ENCODE measurements at places on chromosomes 4 and X. TPM values are rescaled to one million over a fixed set of nuclear protein-coding genes. Genes with fewer than 3 reads are reported as not detected.
A peak's percentile ranks its signal among the peaks of the same experiment; 100 is the strongest.

The CENPVL1 gene
- not detected for total RNA-seq

The GABRA4 gene
- total RNA-seq: 3.8 TPM

The DKK2 gene
- total RNA-seq: 1.9 TPM

The KLHL13 gene
- total RNA-seq: 6.0 TPM

The CT45A10 gene
- total RNA-seq: not detected

The SSX1 gene
- total RNA-seq: not detected

DNA sequence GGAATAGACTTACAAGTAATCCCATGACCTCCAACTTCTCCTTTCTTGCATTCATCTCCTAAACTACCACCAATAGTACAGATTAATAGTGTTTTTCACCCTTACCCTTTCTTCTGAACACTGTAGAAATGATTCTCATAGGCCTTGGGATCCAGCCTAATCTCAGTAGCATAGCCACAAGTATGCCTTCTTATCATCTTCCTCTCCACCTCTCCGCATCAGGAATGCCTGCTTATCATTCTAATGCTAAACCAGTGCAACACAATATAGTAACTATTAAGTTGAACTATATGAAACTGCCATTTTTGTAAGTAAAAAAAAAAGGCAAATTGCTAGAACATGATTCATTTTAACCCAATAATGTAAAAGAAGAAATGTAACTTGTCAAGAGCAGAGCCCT is 79.5 kb upstream of the IL2 start:
- DNase-seq: no peak

DNA sequence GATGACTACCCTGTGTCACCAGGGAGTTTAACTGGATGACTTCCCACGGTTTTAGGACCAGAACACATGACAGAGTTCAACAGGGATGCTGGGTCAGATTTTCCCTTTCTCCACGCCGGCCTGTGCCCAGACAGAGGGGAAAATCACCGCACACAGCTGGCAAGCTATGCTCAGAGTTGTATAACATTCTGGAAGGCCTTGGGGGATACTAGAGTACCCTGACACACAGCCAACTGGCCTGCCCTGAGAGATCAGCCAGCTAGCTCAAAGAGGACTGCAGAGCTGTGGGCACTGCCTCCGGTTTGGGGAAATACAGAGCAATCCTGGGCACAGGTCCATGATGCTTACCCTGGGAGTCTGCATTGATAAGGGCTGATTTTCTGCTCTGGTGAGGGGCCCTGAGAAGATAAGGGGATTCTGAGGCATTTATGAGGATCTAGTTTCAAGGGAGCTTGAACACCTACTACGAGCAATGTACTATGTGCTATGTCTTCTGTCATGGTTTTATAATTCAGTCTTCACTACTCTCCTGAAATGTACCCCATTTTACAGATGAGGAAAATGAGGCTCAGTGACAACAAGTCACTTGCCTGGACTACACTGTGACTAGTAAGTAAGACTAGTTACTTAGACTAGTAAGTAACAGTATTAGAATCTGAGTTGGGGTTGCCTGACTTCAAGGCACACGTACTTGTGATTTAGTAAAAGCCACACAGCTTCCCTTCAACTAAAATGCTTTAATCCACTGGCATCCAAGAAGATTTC is 14.7 kb downstream of the C4orf54 start:
- peak; percentile 86 for DNase-seq

GRCh38 chr4:37431417-37431743 is 186.8 kb downstream of the NWD2 start:
- DNase-seq: no peak

- DNase-seq: no peak
Measured at GRCh38 chr4:174324725-174325124, 41.0 kb downstream of the CEP44 start.

DNA sequence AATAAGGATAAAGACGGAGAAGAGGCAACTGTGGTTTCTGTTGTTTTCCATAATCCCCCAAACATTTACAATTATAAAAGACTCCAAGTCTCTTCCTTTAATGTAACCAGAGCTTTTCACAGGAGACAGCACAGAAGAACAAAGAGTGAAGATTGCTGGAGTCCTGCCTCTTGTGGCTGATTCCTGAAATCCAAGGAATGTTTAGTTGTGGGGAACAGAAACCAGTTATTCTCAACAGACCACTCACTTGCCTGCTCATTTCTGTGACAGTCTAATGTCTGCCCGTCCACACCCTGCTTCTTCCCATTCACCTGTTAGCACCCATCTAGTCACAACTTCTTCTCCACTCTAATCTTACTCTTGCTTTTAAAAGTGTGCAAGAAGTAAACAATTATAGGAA is 12.1 kb downstream of the TEX13B start:
- DNase-seq: no peak

GRCh38 chrX:115368876-115369275 is 79.4 kb downstream of the LUZP4 start:
- no peak for DNase-seq

GRCh38 chr4:41763729-41764128 is 15.2 kb upstream of the PHOX2B start:
- no peak for DNase-seq

DNA sequence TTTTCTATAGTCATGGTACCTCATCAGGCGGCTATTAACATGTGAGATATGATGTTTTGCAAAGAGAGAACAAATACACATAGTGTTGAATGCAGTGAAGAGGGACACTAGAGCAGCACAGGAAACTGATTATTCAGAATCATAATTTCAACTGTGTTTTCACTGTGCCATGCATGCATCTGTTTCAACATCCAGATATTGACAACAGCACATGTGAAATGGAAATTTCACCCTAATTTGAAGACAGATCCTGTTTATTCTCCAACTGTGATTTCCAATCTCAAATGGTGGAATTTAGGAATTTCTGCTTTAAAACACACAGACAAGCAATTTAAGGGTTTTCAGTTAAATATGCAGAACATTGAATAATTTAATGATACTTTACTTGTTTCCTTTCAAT is 288.6 kb downstream of the KCTD8 start:
- no peak for DNase-seq

- no peak for DNase-seq
Measured at GRCh38 chr4:156765277-156765676, 206.3 kb downstream of the PDGFC start.

DNA sequence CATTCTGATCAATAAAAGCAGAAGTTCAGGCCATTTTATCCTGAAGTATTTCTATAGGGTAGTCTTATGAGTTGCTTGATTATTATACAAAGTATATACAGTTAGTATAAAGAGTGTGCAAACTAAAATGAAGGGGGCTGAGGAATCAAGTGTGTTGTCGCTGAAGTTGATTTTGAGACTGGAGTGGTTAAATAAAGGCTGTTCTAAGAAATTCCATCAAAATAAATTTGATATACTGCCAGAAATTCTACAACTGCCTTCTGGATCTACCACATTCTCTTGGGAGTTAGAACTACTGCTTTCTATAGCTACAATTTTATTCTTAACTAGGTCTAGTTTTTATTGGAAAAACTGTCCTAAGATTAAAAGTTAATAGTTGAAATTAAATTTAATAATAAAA is 12.4 kb downstream of the EDNRA start:
- DNase-seq: no peak

GRCh38 chrX:132505116-132505515 is 16.3 kb upstream of the MBNL3 start:
- no peak for DNase-seq

DNA sequence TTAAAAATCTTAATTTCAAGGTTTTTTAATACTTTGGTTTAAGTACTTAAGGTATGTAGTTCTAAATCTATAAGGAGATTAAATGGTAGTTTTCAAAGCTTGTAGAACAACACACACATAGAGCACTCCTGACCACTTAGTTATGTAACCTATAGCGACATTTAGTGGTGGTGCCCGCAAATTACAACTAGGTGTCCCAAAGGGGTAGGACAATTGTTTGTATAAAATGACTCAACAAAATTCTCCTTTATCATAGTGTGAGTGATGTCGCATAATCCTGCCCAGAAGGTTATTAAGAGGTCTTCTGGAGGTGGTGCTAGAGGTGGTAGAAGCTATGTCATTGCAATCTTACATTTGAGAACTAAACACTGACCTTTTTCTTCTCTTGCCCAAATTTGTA is 373.0 kb upstream of the RASGEF1B start:
- DNase-seq: no peak

DNA sequence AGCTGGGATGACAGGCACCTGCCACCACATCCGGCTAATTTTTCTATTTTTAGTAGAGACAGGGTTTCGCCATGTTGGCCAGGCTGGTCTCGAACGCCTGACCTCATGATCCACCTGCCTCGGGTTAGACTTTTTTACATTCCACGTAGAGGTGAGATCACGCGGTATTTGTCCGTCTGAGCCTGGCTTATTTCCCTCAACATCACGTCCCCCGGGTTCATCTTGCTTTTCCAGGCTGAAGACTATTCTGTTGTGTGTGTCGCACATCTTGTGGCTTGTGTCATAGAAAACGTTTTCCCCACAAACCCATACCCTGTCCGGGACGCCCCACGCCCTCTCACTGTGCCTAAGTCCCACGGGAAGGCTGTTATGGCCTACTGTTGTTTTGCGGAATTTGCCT is 185.3 kb downstream of the CRLF2 start:
- DNase-seq: no peak

DNA sequence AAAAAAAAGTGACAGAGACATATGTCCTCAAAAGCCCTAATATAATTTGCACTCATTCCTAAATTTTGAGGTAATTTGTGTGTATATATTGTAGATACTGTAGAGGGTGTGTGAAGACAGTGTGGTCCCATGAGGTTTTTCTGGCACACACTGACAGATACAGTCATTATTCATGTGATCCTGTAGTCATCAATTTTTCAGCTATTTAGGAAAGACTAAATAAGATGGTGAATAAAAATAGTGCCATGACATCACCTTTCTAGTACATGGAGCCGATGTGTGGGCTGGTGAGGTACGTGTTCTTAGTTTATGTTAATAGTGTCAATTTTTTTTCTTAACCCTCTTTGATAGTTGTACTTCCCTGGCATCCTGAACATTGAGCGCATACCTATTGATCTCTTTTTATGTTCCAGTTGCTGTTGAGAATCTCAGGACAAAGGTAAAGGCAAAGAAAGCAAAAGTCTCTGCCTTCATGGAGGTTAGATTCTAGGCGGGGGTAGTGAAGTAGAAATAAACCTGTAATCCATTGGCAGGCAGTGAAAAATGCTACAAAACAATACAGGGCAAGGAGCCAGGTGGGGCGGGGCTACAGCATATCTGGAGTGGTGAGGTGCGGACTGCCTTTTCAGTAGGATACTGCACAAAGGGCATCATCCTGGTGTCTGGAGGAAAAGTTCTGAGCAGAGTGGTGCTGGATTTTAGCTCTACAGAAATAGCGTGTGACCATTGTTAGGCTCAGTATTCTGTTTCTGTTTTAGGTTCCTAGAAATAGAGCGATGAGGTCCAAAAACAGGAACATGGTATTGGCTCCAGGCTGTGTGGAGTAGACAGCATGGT is 93.8 kb downstream of the ARHGAP10 start:
- DNase-seq: no peak

DNA sequence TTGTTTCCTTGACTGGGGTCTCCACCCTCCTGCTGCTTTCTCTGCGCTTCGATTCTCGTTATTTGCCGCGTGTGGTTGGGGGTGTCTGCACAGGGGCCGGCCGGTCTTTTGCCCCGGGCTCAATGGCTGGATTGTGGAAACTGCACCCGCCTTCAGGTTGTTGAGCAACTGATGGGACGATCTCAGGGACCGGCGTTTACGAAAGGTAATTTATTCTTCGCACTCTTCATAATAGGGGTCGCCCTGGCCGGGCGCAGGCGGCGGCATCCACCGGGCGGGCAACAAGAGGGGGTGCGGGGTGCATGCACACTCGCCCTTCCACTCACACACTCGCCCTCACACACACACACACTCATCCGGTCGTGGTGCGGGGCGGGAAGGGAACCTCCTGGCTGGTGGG is 1.4 kb downstream of the ADGRL3 start:
- DNase-seq: no peak

GRCh38 chrX:123513585-123514278 is 219.1 kb downstream of the THOC2 start:
- DNase-seq: no peak

- no peak for DNase-seq
Measured at GRCh38 chr4:41683326-41683725, 65.2 kb downstream of the PHOX2B start.

DNA sequence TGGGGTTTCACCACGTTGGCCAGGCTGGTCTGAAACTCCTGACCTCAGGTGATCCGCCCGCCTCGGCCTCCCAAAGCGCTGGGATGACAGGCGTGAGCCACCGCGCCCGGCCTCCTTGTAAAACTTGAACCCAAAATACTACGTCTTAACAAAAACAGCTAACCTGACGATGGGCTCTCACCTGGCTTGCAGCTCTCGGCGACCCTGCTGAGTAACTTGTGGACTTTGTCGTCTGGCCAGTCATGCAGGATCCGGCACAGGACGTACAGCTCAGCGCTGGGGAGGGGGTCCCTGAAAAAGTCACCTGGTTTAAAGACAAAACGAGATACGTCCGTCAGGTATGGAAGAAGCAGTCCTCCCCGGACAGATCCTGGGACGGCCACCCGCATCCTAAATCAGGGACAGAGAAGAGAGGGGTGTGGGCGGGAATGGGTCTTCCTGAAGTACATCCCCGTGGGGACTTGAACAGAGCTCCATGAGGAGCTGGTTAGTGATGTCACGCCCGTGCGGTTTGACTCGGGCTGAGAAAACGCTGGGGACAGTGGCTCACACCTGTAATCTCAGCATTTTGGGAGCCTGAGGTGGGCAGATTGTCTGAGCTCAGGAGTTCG is 20.7 kb upstream of the SLC25A6 start:
- no peak for DNase-seq

DNA sequence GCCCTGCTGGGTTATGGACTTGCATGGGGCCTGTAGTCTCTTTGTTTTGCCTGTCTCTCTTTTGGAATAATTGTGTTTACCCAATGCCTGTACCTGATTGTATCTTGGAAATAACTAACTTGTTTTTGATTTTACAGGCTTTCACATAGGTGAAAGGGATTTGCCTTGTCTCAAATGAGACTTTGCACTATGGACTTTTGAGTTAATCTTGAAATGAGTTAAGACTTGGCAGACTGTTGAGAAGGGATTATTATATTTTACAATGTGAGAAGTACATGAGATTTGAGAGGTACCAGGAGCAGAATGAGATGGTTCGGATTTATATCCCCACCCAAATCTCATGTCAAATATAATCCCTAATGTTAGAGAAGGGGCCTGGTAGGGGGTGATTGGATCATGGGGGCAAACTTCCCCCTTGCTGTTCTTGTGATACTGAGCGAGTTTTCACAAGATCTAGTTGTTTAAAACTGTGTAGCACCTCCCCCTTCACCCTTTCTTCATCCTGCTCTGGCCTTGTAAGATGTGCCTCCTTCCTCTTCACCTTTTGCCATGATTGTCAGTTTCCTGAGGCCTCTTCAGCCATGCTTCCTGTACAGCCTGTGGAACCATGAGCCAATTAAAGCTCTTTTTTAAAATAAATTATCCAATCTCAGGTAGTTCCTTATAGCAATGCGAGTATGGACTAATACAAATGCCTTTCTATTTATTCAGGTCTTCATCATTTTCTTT is 102.3 kb downstream of the MSN start:
- DNase-seq: no peak

GRCh38 chrX:150184491-150184890 is 178.6 kb upstream of the MAMLD1 start:
- DNase-seq: no peak

- peak; percentile 80 for DNase-seq
Measured at GRCh38 chr4:105619188-105619931, 66.9 kb downstream of the ARHGEF38 start.

GRCh38 chr4:145340071-145340675 is 141.5 kb upstream of the SMAD1 start:
- no peak for DNase-seq

Data from Right ventricle myocardium inferior (tissue), 1 donor.